Endodermal cell (in vitro differentiated cells): ENCODE measurements at places on chromosomes 2 and 18.

GRCh38 chr2:112831946-112832840 lies 4.4 kb downstream of the IL1B start:
- peak; percentile 13 for DNase-seq

DNA sequence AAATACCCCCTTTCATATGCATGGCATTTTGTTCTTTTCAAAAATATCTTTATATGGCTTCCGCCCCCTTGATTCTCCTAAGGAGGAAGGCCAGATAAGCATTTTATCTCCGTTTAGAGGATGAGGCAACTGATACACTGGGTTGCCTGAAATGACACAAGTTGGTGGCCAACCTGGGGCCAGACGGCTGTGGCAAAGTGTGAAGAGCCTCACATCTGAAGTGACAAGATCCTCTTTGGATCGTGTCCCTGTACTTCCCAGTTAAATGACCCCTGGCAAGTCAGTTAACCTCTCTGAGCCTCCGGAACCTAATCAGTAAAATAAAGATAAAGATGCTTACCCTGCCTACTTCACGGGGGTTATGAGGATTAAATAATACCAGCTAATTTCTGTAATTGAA lies 4.6 kb downstream of the SETBP1 start:
- no peak for DNase-seq

- no peak for DNase-seq
Measured at GRCh38 chr18:69949538-69949936, 1.9 kb upstream of the CD226 start.

DNA sequence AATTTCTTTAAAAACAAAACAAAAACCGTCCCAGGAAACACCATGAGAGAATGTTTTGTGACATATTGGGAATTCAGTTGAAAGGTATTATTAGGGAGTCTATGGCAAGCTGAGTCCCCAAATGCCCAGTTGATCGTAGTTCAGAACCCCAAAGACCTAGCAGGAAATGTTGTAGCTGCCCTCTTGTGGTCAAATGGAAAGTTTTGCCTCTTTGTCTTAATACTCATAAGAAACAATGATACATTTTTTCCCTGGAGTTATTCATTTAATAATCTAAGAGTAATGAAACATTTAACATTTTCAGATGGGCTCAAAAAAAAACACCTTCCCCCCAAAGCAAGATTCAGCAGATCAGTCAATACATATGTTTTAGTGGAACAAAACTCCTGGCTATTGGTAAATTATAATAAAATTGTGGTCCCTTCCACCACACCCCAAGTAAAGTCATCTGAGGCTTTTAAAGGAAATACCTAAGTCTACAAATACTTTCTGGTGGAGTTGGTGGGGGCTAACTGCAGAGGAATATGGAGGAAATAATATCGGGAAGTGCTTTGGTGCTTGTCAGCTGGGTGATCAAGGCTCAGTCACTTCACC lies 37.8 kb upstream of the EFEMP1 start:
- no peak for DNase-seq

DNA sequence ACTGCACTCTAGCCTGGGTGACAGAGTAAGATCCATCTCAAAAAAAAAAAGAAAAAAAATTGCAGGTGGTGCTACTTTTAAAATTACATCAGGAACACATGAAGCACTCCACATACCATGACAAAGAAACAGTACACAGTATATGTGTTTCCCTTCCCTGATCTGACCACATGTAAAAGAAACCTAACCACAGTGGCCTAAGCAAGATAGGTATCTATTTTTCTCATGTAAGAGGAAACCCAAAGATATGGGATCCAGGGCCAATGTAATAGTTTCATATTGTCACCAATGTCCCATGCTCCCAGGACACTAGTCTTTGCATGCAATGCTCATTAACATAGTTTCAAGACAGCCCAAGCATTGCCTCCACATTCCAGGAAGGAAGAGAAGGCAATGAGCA lies 99.9 kb downstream of the DYM start:
- DNase-seq, result no peak

DNA sequence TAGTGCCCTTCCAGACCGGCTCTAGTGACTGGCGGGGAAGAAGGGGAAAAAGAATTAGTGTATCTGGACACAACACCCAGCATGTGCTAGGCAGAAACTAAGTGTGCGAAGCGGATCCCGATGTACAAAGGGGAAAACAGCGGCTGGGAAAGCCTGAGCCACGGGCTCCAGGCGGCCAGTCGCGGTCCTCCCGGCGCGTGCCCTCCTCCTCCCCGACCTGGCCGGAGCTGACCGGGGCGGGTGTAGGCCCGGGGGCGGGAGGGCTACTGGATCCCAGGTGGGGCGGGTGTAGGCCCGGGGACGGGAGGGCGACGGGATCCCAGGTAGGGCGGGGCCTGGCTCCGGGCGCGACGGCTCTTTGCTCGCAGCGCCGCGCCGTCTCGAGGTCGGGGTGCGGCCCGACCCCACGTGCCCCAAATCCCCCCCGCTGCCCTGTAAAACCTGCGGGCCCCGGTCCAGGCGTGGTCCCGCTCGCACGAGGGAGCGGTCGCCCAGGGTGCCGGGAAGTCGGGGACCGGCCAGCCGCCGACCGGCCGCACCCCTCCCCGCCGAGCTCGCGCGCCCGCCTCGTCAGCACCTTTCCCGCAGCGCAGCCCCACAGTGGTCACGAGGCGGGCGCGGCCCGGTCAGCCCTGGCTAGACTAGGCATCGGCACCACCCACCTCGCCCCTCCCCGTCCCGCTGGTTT lies 48.8 kb downstream of the C2orf42 start:
- peak; percentile 87 for DNase-seq

GRCh38 chr2:20474757-20475566 lies 28.1 kb downstream of the RHOB start:
- no peak for DNase-seq

- DNase-seq, result no peak
Measured at GRCh38 chr2:168152902-168153530, 94.4 kb downstream of the STK39 start.

- DNase-seq, result peak; percentile 11
Measured at GRCh38 chr2:42914314-42914713, 121.9 kb upstream of the HAAO start.

DNA sequence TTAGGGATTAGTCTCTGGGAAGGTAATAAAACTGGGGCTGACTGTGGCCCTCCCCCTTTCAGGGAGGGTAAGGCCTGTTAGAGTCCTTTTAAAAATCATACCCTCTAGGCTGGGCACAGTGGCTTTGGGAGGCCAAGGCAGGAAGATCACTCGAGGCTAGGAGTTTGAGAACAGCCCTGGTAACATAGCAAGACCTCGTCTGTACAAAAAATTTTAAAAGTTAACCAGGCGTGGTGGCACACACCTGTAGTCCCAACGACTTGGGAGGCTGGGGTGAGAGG lies 118.7 kb downstream of the STPG4 start:
- DNase-seq, result no peak

DNA sequence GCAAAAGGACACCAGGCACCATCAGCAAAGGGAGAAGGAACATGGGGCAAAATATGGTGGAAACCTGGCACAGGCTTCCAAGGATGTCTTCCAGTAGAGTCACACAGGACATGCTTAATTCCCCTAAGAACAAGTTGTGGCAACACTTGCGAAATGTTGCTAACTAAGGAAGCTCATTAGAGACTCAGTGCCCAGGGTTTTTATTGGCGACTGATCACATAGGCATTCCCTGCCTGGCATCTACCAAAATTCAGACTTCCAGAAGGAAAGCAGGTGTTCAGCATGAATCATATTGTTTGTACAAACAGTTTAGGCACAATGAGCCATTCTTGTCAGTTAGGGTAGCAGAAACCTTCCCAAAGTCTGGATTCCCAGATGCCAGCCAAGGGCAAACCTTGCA lies 25.7 kb downstream of the SLC4A1AP start:
- DNase-seq, result no peak

- no peak for DNase-seq
Measured at GRCh38 chr18:13269013-13269280, 50.4 kb downstream of the LDLRAD4 start.

- DNase-seq, result no peak
Measured at GRCh38 chr2:60383401-60384143, 169.9 kb downstream of the BCL11A start.

GRCh38 chr2:233474308-233475160 lies 92.0 kb downstream of the USP40 start:
- DNase-seq, result peak; percentile 49

- no peak for DNase-seq
Measured at GRCh38 chr2:112256654-112257053, 1.8 kb upstream of the ZC3H8 start.

GRCh38 chr2:113118263-113118657 lies 9.1 kb upstream of the IL1RN start:
- no peak for DNase-seq

GRCh38 chr2:102784940-102785339 lies 23.1 kb downstream of the TMEM182 start:
- DNase-seq, result no peak
